ENCODE measurements at places on chromosomes 1 and 21.

- DNase-seq: no peak
Observed at GRCh38 chr21:28867401-28867800, 125.3 kb downstream of the LTN1 start.

DNA sequence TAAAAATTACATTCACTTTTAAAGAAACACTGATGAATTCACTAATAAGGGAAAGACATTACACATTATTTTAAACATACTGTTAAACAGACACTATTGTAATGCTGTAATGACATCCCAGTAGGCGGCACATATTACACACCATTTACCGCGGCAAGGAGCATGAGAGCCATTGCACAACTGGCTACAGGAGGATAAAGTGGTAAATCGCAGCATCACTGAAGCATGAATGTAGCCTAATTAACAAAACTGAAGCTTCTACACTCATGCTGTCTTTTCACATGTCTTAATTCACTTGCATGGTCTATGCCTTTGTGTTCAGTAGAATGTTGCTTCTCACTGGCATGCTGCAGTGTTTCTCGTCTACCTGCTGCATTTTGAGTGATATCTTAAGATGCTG lies 1046.0 kb downstream of the MRPL39 start:
- DNase-seq: no peak

DNA sequence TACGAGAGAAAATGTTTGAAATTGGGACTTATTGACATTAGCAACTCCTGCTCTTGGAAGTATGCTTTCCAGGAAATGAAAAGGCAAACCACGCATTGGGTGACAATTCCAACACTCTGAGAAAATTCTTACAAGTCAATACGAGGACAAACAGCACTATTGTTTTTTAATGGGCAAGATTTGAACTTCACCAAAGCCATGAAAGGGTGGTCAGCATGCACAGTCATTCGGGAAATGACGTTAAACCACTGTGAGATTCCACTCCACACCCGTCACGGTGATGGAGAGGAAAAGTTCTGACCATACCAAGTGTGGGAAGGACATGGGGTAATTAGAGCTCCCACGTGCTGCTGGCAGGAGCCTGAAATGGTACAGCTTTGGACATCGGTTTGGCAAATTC lies 12.2 kb upstream of the PRXL2B start:
- no peak for DNase-seq

GRCh38 chr1:243748706-243749283 lies 101.2 kb downstream of the AKT3 start:
- peak; percentile 33 for DNase-seq

DNA sequence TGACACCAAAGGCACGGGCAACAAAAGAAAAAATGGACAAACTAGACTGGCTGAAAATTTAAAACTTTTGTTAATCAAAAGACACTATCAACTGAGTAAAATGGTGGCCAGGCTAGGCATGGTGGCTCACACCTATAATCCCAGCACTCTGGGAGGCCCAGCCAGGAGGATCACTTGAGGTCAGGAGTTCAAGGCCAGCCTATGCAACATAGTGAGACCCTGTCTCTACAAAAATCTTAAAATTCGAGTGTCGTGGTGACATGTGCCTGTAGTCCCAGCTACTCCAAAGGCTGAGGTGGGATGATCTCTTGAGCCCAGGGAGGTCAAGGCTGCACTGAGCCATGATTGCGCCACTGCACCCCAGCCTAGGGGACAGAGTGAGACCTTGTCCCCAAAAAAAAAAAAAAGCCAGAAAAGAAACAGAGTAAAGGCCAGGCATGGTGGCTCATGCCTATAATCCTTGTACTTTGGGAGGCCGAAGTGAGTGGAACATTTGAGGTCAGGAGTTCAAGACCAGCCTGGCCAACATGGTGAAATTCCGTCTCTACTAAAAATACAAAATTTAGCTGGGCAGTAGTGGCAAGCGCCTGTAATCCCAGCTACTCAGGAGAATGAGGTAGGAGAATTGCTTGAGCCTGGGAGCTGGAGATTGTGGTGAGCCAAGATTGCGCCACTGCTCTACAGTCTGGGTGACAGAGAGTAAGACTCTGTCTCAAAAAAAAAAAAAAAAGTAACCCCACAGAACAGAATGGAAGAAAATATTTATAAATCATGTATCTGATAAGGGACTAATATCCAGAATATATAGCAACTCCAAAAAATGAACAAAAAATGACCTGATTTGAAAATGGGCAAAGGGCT lies 8.0 kb downstream of the TUT4 start:
- no peak for DNase-seq

- DNase-seq: no peak
Observed at GRCh38 chr21:37264808-37265207, 2.3 kb downstream of the VPS26C start.

GRCh38 chr1:193569096-193569982 lies 382.9 kb upstream of the B3GALT2 start:
- peak; percentile 3 for DNase-seq

- DNase-seq: no peak
Observed at GRCh38 chr1:9253004-9253403, 18.4 kb downstream of the H6PD start.

DNA sequence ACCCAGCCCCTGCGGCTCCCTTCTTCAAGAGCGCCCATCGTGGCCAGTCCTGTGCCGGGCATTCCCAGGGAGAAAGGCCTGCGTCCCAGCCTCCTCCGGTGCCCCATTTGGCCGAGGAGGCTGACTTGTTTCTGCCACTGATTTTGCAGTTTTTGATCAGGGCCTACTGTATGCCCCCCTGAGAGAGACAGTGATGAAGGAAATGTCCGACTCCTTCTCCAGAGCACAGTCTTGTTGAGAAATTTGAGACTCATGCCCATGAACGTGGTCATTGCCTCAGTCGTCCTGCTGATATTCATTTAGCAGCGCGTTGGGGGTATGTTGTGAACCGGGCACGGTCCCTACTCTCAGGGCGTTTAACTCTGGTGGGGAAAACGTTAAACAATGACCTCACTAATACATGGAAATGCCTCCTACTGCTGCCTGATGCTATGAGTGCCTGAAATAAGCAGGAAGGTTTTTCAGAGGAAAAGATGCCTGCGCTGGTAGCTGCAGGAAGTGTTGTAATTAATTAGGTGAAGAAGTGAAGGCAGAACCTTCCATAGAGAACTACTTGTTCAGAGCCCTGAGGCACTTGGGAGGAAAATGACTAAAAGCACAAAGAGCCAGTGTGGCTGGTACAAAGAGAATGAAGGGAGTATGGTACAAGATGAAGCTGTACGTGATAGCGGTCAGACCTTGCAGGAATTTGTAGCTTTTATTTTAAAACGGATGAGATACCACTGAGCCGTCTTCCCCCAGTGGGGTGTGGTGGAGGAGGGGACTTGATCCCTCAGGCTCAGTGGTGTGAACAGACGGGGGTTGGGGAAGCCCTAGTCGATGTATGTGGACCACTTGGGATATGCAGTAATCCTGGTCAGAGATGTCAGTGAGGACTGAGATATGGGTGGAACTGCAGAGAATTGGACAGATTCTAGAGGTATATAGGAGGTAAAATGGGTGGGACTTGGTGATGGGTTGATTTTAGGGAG lies 730 bp downstream of the ZCCHC17 start:
- DNase-seq: no peak

- no peak for DNase-seq
Observed at GRCh38 chr1:99986656-99987225, 16.9 kb downstream of the SLC35A3 start.

GRCh38 chr1:210541680-210542358 lies 213.1 kb downstream of the HHAT start:
- no peak for DNase-seq

GRCh38 chr1:67566803-67567377 lies 118.1 kb upstream of the GADD45A start:
- no peak for DNase-seq

DNA sequence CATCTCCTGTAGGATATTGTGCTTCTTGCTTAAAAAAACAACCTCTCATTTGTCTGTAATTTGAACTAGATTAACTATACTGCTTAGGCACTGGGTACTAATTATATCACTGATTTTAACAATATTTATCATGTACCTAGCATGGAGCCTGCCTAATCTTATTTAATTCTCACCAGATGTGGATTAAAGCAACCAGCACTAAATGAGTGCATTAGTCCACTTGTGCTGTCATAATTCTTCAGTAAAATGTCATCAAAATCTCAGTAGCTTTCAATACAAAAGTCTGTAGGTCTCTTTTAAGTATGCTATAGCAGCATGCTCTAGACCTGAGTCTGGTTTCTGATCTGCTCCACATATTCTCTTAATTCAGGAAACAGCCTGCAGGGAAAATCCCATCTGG lies 368.1 kb downstream of the NCAM2 start:
- DNase-seq: no peak

- no peak for DNase-seq
Observed at GRCh38 chr1:169692756-169693460, 18.5 kb downstream of the SELL start.

DNA sequence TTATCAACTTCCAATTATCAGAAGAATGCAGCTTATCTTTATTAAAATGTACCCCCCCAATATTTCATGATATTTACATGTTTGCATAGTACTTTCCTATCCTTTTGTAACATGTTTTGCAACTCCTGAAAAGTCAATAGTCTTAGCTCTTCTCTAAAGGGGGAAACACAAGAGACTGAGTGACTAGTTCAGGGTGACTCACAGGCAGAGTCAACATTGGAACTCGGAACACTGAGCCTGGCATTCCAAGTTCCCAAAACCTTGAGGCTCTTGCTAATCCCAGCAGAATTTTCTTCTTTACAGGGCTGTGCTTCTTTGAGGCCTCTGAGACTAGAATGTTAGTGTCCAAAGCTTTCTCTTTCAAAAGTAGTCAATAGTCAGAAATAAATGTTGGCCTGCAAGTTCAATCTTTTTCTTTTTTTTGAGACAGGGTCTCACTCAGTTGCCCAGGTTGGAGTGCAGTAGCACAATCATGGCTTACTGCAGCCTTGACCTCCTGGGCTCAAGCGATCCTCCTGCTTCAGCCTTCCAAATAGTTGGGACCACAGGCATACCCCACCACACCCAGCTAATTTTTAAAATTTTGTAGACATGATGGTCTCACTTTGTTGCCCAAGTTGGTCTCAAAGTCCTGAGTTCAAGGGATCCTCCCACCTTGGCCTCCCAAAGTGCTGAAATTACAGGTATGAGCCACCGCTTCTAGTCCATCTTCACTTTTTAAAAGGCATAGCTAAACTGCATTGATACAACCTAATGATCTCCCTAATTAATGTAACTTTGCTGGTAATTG lies 37.5 kb downstream of the ZNF281 start:
- DNase-seq: no peak

DNA sequence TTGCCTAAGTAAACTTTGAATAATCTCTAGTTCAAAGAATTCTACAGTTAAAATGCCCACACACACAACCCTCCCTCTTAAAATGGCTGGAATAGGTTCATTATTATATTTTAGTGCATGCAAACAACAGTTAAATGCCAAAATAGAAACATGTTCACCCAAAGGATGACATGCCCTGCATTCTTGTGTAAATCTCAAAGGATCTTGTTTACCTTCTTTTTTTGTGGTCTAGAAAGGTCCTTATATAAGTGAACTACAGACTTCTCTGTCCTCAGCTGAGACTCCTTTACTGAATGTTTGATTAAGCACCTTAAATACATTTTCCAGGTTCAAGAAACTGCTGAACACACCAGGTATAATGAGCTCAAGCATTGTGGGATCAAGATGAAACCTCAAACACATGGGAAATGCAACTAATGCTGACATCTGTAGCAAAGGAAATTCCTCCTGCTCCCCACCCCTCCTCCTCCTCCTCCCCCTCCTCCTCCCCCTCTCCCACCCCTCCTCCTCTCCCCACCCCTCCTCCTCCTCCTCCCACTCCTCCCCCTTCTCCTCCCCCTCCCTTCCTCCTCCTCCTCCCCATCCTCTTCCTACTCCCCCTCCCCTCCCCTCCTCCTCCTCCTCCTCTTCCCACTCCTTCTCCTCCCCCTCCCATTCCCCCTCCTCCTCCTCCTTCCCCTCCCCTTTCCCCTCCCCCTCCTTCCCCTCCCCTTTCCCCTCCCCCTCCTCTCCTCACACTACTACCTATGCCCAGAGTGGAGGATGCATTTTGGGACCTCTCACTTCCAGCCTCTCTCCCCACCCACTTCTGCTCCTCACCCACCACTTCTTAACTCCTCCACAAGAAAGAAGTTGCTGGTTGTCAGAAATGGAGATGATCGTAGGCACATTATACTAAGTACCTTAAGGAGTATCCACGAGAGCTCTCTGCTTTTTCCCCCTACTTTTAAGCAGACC lies 233.9 kb downstream of the MRPL39 start:
- no peak for DNase-seq

- no peak for DNase-seq
Observed at GRCh38 chr1:34369701-34370455, 193.2 kb downstream of the C1orf94 start.

GRCh38 chr1:71660411-71660810 lies 579.6 kb upstream of the ZRANB2 start:
- no peak for DNase-seq

DNA sequence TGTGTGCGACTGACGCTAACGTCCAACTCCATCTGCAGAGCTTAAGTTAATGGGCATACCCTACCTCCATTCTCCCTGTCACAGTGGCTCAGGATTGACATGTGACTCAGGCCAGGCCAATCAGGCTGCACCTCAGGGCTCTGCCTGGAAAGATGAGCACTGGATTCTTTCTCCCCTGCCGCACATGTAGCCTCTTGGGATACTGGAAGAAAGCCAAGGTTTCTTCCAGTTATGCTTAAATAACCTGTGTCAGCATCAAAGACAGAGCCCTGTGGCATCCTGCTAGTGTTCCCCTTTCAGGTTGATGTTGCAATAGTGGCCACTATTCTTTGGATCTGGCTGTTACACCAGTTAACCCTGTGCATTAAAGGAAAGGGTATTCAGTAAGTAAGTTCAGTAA lies 55.0 kb upstream of the SYT6 start:
- no peak for DNase-seq

- no peak for DNase-seq
Observed at GRCh38 chr1:21305900-21306189, 15.6 kb upstream of the ECE1 start.

- DNase-seq: no peak
Observed at GRCh38 chr1:145729666-145730436, 10.6 kb downstream of the CD160 start.
